ENCODE measurements at places on chromosomes 5 and 9. TPM values are rescaled to one million over a fixed set of nuclear protein-coding genes. Genes with fewer than 3 reads are reported as not detected.

Gene FKTN
- total RNA-seq, result 22.1 TPM

Gene LRRC19
- not detected for total RNA-seq

Gene DAPK1
- 71.1 TPM for total RNA-seq

Gene ST6GALNAC4
- 19.6 TPM for total RNA-seq

Gene GFPT2
- 39.8 TPM for total RNA-seq

Gene GNA14
- 8.0 TPM for total RNA-seq

Gene ADRA1B
- 1.6 TPM for total RNA-seq

Gene PLPP7
- total RNA-seq, result 8.6 TPM

Gene MELK
- total RNA-seq, result 0.49 TPM

Gene SHOC1
- not detected for total RNA-seq

Gene SEMA6A
- 35.4 TPM for total RNA-seq

Gene C1QTNF3
- total RNA-seq, result 11.7 TPM

Gene GPR150
- 0.49 TPM for total RNA-seq

Gene NR4A3
- total RNA-seq, result 42.2 TPM

Gene LIX1
- not detected for total RNA-seq

Gene UNC13B
- total RNA-seq, result 36.2 TPM

Gene C9orf85
- total RNA-seq, result 12.2 TPM

Gene C7
- total RNA-seq, result 37.4 TPM

Gene PPP3R2
- not detected for total RNA-seq
